ENCODE measurements at places on chromosomes 6 and 20.

- DNase-seq = no peak
These were observed 46.6 kb downstream of the MYB start for GRCh38 chr6:135227758-135228157.

GRCh38 chr20:50276119-50277063, 85.8 kb downstream of the CEBPB start:
- DNase-seq = no peak

- no peak for DNase-seq
These were observed 102.8 kb upstream of the TMEM170B start for GRCh38 chr6:11434565-11435326.

- DNase-seq = no peak
These were observed 12.7 kb downstream of the TRIM27 start for GRCh38 chr6:28910901-28911690.

DNA sequence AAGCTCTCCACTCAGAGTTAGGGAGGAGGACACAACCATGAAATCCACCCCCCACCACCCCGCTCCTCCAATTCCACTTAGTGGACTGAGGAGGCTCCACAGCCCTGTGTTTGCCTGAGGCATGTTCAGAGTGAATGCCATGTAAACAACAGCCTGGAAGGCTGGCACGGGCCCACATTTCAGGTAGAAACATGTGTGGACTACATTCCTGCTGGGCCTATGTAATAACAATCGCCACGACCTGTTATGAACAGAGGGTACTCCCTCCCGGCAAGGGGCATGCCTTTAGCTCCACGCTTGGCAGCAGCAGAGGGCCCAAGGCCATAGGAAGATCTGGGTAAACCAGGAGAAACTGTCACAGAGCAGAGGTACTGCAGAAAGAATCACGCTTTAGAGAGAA, 65.5 kb downstream of the ISM1 start:
- DNase-seq = no peak

- no peak for DNase-seq
These were observed 114.5 kb downstream of the JAG1 start for GRCh38 chr20:10559266-10559665.

DNA sequence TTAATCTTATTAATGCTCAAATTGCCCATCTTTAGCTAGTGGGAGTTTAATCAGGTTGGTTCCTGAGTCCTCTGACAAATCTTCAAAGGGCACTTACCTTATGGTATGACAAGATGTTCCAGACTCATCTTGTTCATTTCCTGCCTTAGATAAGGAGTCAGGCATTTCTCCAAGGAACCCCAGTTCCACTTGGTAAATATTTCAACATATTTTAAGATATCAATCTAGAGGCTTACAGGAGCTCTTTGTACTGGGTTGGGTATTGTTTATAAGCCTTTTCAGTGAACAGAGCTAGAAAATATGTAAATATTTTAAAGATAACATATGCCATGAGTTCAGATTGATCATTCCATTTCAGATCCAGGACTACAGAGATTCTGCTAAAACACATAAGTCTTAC, 159.8 kb downstream of the RCAN2 start:
- DNase-seq = no peak

- DNase-seq = no peak
These were observed 270.0 kb upstream of the MARCKS start for GRCh38 chr6:113587078-113587699.

All from CD4-positive, alpha-beta T cell treated with Interleukin-6 for 4 hours (primary cell).